ENCODE measurements at places on chromosomes 5 and 9. TPM values are rescaled to one million over a fixed set of nuclear protein-coding genes. Genes with fewer than 3 reads are reported as not detected.

DNA sequence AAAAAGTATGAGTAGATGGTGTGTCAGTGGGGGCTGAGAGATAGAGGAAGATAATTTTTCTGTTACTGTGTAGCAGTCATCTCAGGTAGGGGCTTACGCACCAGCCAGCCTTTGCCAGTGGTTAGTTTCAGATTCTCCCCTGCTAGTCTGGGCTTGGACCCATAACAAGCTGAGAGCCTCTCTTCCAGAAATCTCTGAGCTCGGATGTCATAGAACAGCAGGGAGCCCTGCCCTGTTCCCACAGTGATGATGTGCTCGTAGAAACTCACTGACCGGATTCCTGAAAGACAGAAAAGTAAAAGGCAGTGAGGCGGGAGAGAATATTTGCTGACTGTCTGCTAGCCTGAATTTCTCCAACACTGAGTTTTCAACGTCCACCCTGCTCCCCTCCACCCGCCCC is 37.2 kb downstream of the DCAF12 start:
- H3K4me3 ChIP-seq: no peak overlapping the region
- peak overlapping the region; percentile 14 for H3K27ac ChIP-seq
- no peaks in the 10 kb centered on the region for H3K27me3 ChIP-seq
- peaks cover 8% of the 10 kb centered on the region for H3K4me1 ChIP-seq

C5orf58 gene
- not detected for total RNA-seq

SPINK4 gene
- not detected for total RNA-seq

SARDH gene
- total RNA-seq: 4.5 TPM

DNA sequence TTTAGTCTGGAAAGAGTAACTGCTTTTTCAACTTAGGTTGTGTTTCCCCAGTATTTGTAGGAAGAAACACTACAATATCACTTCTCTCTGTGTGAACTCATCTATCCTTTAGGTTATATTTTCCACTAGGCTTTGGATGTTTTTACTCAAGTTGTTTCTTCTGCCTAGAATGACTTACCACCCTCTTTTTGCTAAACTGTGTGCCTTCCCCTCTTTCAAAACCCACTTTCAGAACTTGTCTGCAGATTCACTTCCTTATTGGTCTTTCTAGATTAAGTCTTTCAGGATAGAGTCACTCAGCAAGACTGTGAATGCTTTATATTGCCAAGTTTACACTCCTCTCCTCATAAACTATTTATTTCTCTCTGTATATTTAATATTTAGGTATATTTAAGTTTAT is 14.2 kb upstream of the CAST start:
- no peak overlapping the region for H3K27ac ChIP-seq
- H3K36me3 ChIP-seq: no peaks in the 10 kb centered on the region
- H3K27me3 ChIP-seq: peaks cover 3% of the 10 kb centered on the region
- H3K4me3 ChIP-seq: no peak overlapping the region

PCDHB6 gene
- total RNA-seq: 0.64 TPM

GRCh38 chr9:98563212-98563907 is 145.4 kb downstream of the GABBR2 start:
- H3K4me1 ChIP-seq: peaks cover 3% of the 10 kb centered on the region
- H3K36me3 ChIP-seq: no peaks in the 10 kb centered on the region

GPRIN1 gene
- total RNA-seq: 35.9 TPM

- H3K4me1 ChIP-seq: no peaks in the 10 kb centered on the region
- DNase-seq: no peak
- H3K27ac ChIP-seq: no peak overlapping the region
- no peak overlapping the region for H3K4me3 ChIP-seq
These were observed 259.6 kb downstream of the CDH12 start for GRCh38 chr5:22593592-22593991.

GRCh38 chr5:141149812-141150211 is at the start of gene PCDHB6:
Gene PCDHB6, plus strand, starts transcription at chr5:141150057. Its CDS starts 201 bp downstream, at chr5:141150258.
- H3K36me3 ChIP-seq: peaks cover 34% of the 10 kb centered on the region
- no peak within 1 kb of the TSS for H3K27ac ChIP-seq
- H3K4me3 ChIP-seq: no peak within 1 kb of the TSS

CORO2A gene
- total RNA-seq: 9.5 TPM

ZBED3 gene
- total RNA-seq: 12.1 TPM

DBH gene
- total RNA-seq: 0.59 TPM

DNA sequence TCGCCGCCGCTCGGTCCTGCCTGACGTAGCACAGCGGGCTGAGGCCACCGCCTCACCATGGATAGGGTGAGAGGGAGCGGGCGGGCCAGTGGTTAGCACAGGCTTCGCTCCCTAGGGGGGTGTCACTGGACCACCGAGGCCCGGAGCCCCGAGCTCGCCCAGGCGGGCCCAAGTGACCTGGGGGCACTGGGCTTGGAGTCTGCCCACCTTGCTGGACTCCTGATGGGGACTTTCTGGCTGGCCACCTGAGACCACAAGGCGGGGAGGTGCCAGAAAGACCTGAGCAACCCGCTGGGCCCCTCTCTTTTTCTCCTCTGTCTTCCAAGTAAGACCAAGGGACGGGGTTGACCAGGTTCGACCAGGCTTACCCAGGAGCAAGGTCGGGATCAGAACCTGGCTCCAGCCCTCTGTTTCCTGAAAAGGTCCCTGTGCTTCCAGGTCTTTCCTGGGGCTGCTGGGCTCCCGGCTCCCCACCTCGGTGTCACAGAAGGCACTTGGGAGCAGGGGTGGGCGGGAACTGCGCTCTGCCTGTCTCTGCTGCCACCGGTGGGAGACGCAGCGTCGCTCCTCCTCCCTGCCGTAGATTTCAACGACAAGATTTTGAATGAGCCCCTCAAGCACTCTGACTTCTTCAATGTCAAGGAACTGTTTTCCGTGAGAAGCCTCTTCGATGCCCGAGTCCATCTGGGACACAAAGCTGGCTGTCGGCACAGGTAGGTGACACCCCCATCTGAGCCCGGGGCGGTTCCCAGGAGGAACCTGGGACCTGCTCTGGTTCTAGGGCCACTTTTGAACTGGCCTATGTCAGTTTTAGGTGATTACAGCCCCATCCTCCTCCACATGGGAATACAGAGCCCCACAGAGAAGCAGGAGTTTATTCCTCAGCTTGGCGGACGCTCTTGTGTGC is 1.0 kb downstream of the MRPS2 start:
- peak overlapping the region; percentile 90 for H3K4me3 ChIP-seq
- H3K27me3 ChIP-seq: no peaks in the 10 kb centered on the region
- H3K36me3 ChIP-seq: peaks cover 4% of the 10 kb centered on the region
- H3K4me1 ChIP-seq: peaks cover 18% of the 10 kb centered on the region
- no peak for DNase-seq

FAM169A gene
- total RNA-seq: 11.6 TPM

GRCh38 chr5:44565902-44566301 is 176.7 kb upstream of the FGF10 start:
- DNase-seq: no peak
- H3K4me3 ChIP-seq: no peak overlapping the region
- H3K27ac ChIP-seq: no peak overlapping the region
- H3K36me3 ChIP-seq: no peaks in the 10 kb centered on the region
- H3K27me3 ChIP-seq: no peaks in the 10 kb centered on the region
- H3K4me1 ChIP-seq: no peaks in the 10 kb centered on the region

TRIP13 gene
- total RNA-seq: 27.6 TPM

Measured in neural crest cell (in vitro differentiated cells).